ENCODE measurements at places on chromosomes 1 and 21.

DNA sequence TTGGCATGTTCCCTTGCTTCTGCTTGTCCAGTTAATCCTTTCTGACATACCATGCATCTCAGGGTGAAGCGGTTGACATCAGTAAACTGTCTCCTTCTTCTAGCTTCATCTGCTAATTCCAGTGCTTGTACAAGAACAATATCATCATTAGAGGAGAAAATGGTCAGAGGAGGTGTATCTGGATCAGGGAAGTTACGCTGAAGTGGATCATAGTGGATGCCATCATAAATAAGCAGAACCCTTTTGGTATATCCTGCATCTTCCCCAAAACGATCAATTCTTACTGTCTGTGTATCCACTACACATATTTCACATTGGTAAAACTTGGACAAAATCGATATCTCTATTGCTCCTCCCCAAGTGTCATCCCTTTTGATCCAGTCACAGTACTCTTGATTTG is 2.0 kb downstream of the YOD1 start:
- DNase-seq: no peak

DNA sequence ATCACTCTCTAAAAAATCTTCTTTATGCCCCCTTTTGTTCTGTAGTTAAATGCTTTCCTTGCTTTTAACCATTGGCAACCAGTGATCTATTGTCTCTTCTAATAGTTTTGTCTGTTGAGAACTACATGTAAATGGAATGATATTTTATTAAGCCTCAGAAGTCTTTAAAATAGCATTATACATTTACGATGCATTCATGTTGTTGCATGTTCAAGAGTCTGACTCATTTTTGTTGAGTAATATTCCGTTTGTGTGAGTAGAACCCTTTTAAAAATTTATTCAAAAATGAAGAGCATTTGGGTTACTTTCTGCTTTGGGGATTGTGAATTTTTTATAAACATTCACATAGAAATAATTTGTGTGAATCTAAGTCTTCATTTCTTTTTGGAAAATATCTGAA is 1352.9 kb downstream of the NCAM2 start:
- no peak for DNase-seq

GRCh38 chr1:221878134-221878533 is 136.2 kb upstream of the DUSP10 start:
- DNase-seq: no peak

- no peak for DNase-seq
Observed at GRCh38 chr1:216113181-216113580, 310.1 kb downstream of the USH2A start.

- no peak for DNase-seq
Observed at GRCh38 chr1:108142773-108143394, 57.3 kb downstream of the SLC25A24 start.

DNA sequence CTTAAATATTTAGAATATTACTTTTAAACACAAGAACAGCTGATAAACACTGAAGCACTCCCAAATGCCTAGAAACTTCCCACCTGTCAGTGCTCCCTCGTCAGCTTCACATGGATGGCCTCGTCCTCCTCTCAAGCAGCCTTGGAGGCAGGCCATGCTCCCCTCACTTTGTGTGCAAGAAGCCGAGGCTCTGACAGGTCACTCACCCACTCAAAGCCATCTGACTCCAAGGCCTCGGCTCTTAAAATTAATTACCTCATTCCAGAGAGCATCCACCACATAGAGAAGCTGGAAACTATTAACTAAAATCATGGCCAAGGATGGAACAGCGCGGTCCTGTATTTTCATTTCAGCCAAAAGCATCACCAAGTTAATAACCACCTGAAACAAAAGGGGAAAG is 17.8 kb downstream of the LBR start:
- peak; percentile 23 for DNase-seq

- DNase-seq: no peak
Observed at GRCh38 chr1:207669528-207670009, 24.6 kb downstream of the CR1L start.

DNA sequence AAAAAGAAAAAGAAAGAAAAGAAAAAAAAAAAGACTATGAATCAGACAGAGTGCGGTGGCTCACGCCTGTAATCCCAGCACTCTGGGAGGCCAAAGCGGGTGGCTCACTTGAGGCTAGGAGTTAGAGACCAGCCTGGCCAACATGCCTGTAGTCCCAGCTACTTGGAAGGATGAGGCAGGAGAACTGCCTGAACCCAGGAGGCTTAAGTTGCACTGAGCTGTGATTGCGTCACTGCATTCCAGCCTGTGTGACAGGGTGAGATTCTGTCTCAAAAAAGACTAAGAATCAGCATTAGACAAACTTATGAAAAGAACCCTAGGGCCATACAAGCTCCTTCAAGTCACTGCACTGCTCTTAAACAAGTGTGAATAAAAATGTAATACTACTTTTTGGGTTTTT is 16.9 kb downstream of the PSMB4 start:
- no peak for DNase-seq

GRCh38 chr1:153978274-153978909 is 918 bp upstream of the JTB start:
- DNase-seq: peak; percentile 48

DNA sequence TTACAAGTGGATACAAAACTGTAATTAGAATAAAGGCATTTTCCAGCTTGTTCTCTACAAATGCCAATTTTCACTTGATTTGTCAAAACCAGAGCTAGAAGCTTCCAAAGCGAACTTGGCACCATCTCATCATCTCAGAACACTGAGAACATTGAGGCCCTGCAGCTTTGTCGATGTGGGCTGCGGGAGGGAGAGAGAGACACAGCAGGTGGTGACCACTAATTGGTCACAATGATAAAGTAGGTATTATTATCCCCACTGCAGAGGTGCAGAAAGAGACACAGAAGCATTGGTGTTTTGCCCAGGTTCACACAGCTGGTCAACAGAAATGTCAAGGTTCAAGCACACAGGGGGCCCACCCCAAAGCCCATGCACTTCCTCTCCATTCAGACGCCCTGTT is 72.2 kb upstream of the KRTAP19-8 start:
- no peak for DNase-seq

DNA sequence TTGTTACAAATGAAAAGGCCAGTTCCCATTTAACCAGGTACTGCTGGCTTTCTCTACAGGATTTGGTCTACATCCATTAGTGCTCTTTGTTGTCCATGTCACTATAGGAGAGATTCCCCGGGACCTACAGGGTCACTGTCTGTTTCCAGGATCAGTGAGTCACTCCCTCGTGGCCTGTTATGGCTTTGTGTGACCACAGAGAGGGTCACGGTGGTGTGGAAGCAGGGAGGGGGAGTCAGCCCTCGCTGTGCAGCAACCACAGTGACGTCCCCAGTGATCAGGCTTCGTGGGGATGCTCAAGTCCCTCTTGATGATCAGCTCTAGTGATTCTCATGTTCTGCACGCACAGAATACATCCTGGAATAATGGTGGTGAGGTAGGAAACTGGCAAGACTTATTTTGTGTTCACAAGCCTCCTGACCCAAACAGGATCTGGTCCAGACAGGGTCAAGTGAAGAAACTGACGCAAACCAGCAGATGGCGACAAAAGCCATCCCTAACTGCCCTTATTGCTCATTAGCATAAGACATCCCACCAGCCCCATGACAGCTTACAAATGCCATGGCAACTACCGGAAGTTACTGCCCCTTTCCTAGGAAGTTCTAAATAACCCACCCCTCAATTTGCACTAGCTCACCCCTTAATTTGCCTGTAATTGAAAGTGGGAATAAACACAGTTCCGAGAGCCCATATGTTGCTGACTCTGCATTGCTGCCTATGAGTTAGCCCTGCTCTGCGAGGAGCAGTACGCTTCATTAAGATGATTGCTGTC is 98.5 kb downstream of the DISC1 start:
- DNase-seq: peak; percentile 77

GRCh38 chr1:33097137-33097611 is 16.2 kb downstream of the AZIN2 start:
- DNase-seq: no peak

DNA sequence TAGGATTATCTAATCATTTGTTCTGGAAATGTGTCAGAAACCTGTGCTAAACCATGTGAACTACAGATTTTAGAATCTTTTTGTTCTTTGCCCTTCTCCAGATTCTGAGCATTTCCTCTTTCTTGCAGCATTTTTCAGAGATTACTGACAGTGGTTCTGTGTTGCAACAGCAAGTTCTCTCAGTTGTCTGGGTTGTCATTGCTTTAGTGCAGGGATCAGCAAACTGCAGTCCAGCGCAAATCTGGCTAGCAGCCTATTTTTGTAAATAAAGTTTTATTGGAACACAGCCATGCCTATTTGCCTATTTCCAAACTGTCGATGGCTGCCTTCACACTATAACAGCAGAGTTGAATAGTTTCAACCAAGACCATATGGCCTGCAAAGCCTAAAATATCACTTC is 66.3 kb upstream of the LRRC8D start:
- no peak for DNase-seq

DNA sequence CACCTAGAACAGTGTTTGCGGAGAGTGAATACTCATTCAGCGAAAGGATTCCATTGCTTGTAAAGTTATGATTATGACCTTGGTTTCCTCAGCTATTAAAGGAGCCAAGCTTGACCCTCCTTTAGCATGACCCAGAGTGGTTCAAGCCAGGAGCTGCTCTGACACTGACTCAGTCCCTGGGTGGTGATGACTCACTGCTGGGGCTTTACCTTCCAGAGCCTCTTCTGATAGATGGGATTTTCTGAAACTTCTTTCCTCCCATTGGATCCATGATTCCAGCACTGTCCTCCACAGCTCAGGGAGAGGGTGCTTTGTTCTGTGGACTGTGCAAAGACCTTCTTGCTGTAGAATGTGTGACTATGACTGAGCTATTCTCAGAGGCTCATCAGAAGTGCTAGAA is 77.4 kb downstream of the S1PR1 start:
- no peak for DNase-seq

DNA sequence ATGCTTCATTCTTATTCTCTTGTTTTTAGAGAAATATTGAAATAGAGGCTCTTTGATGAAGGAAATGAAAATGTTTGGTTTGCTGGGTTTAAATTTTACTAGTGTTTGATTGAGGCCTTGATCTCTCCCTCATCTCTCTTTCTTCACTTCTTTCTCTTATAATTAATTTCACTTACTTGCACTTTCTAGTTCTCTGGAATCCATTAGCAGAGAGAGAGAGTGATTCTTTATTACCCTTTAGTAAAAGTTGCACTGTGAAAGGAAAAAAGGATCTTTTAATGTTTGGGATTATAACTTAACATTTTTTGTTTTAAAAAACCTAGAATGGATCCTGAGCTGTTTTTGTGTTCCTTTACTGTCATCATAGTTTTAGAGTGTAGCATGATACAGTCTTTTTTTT is 12.2 kb downstream of the RPRD2 start:
- DNase-seq: no peak

- no peak for DNase-seq
Observed at GRCh38 chr1:183173828-183174227, 12.2 kb upstream of the LAMC2 start.

- peak; percentile 15 for DNase-seq
Observed at GRCh38 chr1:247540581-247540980, 4.3 kb upstream of the OR2C3 start.

- no peak for DNase-seq
Observed at GRCh38 chr1:119689511-119689910, 22.2 kb upstream of the PHGDH start.

DNA sequence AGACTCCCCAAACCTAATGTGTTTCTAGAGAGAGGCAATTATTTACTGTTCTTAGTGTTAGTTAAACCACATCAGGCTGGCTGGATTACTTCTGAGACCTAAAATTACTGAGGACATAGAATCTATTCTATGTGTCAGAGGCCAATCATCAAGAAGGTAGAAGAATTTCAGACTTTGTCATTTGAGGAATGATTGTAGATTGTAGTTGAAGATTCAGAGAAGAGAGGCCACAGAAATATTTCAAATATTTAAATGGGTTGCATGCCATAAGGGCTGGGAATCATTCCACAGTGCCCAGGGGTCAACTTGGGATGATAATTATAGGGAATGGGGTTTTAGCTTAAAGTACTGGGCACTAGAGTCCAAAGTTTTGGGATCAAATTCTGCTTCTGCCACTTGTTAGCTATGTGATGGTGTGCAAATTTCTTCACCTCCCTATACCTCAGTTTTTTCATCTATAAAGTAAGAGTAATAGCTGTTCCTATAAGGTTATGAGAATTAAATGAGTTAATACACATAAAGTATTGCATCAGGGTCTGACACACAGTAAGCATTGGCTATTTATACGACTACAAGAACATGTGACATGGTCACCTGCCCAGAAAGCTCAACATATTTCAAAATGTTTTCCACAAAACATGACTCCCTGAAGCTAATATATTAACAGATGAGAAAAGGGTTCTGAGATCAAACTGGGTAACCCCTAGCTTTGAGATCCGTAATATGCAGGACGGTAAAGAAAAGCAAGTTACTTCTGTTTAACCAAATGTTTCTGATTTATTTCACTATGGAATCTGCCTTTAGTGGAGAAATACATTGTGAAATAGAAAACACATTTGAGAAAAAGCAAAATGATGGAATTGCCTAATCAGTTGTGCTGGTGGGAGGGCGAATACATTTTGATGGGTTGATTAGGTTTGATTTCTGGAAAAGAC is 69.7 kb upstream of the SPAG17 start:
- no peak for DNase-seq

DNA sequence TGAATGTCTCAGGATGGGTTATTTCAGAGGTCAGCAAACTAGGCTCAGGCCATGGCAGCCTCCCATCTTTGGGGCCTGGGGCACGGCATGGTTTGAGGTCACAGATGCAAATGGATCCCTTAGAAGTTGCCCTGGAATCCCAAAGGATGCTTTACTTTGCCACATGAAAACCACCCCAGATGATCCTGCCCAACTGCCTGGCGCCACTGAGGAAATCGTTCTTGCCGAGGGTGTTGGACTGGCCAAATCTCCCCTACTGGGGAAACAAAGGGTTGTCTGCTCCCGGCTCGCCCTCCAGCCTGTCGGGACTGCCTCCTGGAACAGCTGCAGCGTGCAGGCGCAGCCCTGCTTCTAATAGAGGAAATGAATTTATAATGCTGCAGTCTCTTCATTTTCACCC is 173.0 kb upstream of the LMO4 start:
- DNase-seq: no peak

- no peak for DNase-seq
Observed at GRCh38 chr1:46607345-46608130, 3.5 kb upstream of the MKNK1 start.

- no peak for DNase-seq
Observed at GRCh38 chr21:42480736-42481135, 15.3 kb downstream of the RSPH1 start.

GRCh38 chr1:106608841-106609240 is 447.6 kb upstream of the PRMT6 start:
- DNase-seq: no peak

DNA sequence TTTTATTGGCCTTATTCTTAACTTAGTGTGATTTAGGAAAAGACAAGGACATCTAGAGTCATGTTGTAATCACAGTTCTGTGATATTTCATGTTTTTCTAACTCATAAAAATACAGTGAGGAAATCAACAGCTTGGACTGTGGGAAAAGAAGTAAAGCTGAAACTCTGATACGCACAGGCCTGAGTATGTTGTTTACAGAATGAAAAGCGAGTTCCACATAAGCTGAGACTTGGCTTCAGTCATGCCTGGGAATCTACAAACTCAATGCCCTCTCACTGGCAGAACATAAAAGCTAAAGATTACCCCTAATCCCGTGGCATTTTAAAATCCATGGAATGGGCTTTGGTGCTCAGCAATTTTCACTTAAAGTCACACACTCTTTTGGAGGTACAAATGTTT is 23.6 kb upstream of the ATP5PO start:
- DNase-seq: no peak

- DNase-seq: peak; percentile 93
Observed at GRCh38 chr1:228457017-228457395, 30.2 kb upstream of the RNF187 start.

- no peak for DNase-seq
Observed at GRCh38 chr1:66747501-66747900, 4.8 kb upstream of the DYNLT5 start.

Measured in NCI-H82 (cell line).